ENCODE measurements at places on chromosomes 11 and 22.

DNA sequence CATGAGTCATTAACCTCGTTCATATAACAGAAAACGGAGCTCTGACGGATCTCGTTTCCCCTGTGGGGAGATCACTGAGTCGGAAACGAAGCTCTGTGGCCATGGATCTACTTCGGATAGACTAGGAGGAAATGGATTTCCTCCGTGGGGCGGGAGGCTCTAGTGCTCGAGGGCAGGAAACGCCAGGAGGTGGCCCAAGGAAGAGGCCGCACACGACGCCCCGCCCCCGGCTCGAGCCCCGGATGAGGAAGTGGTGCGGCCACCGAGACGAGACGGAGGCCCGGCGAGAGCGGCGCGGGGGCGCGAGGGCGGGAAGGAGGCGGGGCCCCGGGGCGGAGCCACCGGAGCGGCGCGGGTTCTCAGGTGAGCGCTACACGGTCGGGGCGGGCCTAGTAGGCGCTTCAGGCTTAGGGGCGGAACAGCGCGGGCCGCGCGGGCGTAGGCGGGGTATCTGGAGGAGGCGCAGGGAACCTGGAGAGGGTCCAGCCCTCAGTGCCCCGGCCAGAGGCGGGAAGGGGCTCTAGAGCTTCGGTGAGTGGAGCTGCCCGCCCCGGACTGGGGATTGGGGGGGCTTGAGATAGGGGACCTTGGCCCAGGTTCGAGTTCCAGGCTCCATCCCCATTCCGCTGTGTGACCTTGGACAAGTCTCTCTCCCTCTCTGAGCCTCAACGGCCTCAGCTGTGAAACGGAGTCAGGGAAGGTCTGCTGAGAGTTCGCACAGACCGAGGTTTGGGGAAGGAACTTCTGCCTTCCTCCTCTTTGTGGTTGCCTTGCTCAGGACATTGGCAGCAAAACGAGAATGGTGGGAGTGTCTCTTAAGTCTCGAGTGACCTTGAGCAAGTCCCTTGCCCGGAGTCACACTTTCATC, at the start of gene DEPDC5:
TSS of gene DEPDC5 (plus strand) at position 386 of the 868 bp plus-strand sequence. CDS start 903 bp downstream, outside the sequence.
- peak; percentile 98 for DNase-seq

- DNase-seq = no peak
These were observed 717.9 kb upstream of the LUZP2 start for GRCh38 chr11:23778971-23779370.

GRCh38 chr22:45533703-45534102, 31.0 kb downstream of the FBLN1 start:
- no peak for DNase-seq

- DNase-seq = peak; percentile 0
These were observed 295.9 kb upstream of the ANO5 start for GRCh38 chr11:21896746-21897602.

DNA sequence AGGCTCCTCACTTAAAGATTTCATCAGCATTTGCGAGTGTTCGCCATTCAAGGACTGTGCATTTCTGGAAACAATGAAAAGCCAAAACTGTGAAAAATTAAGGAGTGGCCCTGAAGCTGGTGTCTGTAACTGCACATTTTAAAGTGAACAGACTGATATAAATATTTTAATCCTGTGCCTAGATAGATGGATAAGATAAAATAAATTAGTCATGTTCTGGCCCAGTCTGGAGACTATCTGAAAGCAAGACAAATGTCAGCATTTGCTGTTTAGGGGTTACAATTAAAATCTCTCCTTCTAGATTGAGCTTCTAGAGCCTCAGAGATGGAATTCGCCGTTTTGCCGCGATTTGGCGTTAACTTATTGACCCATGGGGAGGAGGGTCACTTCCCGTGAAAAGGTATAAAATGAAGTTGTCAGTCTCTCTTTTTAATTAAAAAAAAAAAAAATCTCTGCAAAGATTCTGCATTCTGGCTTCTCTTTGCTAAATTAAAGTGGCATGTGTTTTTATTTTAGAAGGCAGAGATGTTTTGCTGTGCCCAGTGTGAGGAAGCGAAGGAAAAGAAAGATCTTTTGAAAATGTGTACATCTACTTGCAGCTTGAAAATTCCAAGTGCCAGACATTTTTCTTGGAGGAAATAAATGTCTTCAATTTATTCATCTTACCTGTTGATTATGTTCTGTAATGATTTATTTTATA, 79.7 kb upstream of the WNT7B start:
- DNase-seq = no peak

DNA sequence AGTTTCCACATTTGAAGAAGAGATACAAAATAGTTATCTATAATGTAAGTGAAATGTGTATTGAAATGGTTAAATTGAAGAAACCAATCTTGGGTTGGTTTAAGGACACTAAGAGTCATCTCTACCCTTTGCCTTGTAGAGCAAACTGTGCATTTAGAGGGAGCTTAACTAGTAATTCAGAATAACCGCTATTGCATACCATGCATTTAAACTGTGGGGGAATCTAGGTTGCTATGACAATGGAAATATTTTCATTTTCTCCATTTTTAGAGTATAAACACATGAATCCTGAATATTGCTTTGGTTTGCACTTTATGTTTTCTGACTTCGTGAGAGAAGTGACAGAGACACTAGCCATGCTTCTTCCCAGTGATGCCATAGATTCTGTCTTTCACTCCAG, 39.7 kb downstream of the FAT3 start:
- no peak for DNase-seq

DNA sequence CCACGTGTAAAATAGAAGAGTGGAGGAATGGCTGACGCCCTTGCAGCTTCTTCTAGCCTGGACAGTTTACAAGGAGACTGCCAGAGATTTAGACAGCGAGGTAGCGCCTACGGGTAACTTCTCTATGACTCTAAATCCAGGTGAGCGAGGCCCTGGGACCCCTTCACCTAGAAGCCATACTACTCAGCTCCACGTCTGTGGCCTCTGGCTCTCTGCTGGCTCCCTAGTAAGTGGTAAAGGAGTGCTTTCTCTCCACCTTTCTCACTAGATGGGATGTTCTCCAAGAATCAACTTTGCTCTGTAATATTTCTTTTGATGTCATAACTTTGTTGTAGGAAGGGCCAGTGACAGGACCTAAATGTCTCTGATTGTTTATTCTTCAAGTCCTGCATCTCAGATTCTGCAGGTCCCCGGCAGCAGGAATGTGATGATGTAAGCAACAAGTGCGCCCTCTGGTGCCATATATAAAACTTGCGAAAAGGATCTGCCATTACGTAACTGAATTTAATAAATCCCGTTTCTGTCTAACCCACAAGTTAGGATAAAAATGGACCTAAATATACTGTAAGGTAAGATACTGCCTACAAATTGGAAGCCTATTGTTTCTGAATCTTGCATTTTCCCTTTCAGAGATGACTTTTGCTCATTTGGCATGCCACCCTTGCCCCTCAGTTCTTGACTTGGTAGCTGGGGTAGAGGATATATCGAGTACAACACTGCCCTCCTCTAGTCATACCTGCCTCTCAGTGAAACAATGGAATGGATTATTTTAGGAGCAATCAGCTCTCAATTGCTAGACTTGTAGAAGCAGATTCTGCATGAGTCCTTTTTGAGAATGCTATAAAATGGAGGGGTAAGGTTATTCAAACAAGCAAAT, 11.0 kb upstream of the PTPN5 start:
- DNase-seq = peak; percentile 84

GRCh38 chr22:17846326-17846992, 72.2 kb upstream of the BID start:
- DNase-seq = no peak

- DNase-seq = no peak
These were observed 44.0 kb downstream of the RRP8 start for GRCh38 chr11:6559369-6559768.

DNA sequence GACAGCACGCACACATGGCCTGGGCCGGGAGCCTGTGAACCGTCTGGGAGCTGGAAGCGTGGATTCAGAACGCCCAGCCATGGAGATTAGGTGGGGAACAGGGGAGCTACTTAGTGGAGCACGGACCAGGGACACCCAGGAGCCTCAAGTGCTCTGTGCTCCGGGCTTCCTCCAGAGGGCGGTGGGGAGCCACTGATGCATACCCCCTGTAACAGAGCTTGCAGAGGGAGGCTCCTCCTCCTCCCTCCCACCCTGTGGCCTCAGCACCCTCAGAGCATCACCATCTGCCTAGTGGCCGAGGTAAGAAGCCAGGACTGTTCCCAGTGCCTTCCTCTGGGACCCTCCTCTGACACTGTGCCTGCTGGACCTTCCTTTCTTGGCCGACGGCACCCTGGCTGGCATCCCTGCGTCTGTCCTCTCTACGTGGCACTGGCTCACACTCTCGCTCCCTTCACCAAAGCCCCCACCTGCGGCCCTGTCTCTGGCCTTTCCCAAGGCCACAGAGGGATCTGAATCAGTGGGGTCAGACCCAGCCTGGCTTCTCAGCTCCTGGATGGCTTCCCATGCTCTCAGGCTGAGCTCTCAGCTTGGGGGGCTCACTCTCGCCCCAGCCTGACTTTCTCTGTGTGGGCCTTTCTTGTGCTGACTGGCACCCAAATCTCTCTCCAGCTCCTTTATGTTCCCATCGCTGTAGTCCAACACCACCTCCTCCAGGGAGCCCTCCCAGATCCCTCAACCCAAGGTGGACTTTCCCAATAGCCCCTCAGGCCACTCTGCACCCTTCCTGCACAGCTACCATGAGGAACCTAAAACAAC, 780.9 kb downstream of the BRD1 start:
- DNase-seq = peak; percentile 86

- DNase-seq = peak; percentile 81
These were observed at the start of gene SCARF2 for GRCh38 chr22:20437613-20438426. TSS of gene SCARF2 (minus strand) at chr22:20437825. CDS start at chr22:20437754, 71 bp downstream.

DNA sequence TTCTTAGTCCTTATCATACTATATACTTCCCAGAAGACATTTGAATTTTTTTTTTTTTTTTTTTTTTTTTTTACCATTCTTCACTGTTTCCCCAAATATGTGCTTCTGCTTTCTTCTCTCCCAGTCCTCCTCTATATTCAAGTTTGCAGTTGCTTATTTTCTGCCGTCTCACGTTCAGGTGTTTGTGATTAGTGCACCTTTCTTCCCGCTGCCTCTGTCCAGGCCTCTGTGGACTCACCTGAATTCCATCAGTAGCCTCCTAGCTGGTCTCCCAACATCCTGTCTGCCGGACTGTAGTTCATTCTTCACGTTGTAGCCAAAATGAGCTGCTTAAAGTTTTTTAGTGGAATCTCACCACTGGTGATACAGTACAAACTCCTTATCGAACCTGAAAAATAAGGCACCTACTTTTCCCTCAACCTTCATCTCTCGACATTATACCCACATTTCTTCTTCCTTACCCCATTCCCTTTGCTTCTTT, 795 bp upstream of the MSANTD4 start:
- no peak for DNase-seq

DNA sequence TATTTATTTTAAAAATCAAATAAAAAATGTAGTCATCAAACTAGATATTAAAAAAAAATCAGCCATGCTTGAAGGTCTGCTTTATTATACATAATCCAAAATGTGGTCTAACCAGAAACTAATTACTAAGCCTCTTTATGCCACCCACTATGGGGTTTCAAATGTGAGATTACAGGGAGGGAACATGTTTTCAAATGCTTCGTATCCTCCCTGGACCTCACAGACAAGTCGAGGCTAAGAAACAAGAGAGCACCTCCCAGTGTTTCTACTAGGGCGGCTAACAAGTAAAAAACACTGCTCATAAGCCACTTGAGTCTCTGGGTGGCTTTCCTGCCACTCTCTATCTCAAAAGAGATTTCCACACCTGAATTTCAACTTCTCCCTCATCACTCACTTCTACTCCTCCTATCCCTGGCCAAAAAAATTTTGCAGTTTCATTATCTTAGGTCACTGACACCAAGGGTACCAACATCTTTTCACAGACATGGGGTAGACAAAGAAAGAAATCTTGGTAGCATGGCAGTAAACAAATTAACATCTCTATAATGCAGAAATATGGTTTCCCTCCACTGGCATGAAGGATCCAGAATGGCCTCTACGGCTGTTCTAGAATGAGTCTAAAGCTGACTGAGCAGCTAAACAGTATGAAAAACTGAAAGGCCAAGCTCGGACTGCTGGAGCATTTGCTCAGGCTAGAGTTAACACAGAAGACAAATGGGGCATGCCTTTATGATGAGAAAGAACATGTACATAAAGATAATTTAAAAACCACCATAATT, 50.9 kb downstream of the PITPNB start:
- DNase-seq = no peak

GRCh38 chr11:69617220-69617619, 23.7 kb upstream of the CCND1 start:
- DNase-seq = peak; percentile 24

DNA sequence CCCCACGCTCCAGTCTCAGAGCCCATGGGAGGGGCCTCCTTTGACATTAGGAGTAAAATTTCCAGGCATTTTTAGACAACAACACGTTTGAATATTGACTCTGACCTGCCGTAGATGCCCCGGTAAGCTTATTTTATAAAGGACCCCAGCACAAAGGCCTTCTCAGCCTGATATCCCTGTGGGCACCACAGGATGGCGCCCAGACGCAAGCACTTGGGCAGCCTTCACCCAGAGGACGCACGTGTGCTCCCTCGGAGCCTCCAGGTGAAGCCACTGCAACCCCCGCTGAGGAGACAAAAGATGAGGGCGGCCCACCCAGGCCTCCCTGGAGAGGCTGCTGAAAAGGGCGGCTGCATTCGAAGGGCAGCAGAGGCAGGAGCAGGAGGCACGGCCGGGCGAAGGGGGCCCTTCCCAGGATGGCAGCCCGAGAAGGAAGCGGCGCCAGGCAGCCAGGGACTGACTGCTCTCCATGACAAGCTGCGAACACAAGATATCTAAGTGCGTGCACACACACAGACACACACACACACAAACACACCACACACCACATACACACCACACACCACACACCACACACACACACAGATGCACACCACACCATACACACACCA, 15.2 kb upstream of the TH start:
- DNase-seq = peak; percentile 58

GRCh38 chr11:13137844-13138301, 128.8 kb downstream of the RASSF10 start:
- no peak for DNase-seq

- DNase-seq = no peak
These were observed 37.8 kb downstream of the FDX1 start for GRCh38 chr11:110467556-110467955.

DNA sequence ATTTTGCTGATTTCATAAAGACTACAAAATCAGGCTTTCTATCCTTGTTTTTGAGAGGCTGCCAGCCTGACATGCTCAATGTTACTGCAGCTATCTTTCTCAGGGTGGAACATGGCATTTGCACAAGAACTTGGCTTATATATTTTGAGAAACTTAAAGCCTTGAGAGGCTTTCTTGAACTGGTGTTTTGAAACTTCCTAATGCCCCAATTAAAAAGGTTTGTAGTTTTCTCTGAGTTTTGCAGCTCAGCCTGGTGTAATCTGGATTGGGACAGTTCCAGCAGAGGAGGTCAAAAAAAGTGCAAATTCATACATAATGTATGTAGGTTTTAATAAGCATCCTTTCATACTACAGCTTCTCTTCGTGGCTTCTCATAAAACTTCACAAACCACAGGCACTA, 223.4 kb downstream of the FAM76B start:
- peak; percentile 69 for DNase-seq

DNA sequence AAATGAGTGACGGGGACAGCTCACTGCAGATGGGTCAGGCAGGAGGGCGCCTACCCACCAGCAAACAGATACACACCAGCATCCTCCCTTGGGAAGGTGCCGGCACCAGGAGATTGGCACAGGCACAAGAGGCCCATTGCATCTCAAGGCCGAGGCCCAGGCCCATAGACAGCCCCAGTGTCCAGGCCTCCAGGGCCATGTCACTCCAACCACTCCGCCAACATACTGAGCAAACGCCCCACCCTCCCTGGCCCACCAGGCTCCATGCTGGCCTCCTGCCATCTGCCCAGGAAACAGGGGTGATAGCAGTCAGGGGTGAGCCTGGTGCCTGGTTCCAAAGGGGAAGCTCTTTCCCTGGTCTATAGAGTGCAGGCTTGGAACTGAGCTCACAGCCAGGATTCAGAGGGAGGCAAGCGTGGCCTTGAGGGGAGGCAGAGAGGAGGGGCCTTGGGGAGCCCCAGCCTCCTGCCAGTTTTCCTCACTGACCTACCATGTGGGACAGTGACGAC, 34.7 kb downstream of the PISD start:
- DNase-seq = peak; percentile 44
